T-helper 17 cell (primary cell): ENCODE measurements at places on chromosomes 5 and 9.
A peak's percentile ranks its signal among the peaks of the same experiment; 100 is the strongest.

- DNase-seq: no peak
Observed at GRCh38 chr5:145237843-145238242, 597.3 kb downstream of the PRELID2 start.

GRCh38 chr9:88747768-88748167 is 212.8 kb downstream of the NXNL2 start:
- DNase-seq: no peak

- no peak for DNase-seq
Observed at GRCh38 chr9:113570106-113570505, 106.6 kb downstream of the RGS3 start.

DNA sequence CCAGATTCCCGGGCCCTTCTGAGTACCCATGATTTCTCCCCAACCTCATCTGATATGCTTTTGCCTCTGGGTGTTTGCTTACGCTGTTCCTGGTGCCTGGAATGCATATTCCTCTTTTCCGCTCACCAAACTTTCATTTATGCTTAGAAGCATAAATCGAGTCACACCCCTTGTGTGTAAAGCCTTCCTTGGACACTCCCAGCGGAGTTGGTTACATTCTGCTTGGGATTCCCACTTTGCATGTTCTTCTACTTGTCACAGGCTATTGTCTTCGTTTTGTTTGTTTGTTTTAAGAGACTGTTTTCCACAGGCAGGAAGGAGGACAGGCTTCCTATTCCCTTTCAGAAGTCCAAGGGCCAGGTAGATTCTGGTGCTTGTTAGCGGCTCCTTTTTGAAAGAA is 76.5 kb downstream of the SEC61B start:
- no peak for DNase-seq

- no peak for DNase-seq
Observed at GRCh38 chr9:15357050-15357653, 50.1 kb upstream of the TTC39B start.

DNA sequence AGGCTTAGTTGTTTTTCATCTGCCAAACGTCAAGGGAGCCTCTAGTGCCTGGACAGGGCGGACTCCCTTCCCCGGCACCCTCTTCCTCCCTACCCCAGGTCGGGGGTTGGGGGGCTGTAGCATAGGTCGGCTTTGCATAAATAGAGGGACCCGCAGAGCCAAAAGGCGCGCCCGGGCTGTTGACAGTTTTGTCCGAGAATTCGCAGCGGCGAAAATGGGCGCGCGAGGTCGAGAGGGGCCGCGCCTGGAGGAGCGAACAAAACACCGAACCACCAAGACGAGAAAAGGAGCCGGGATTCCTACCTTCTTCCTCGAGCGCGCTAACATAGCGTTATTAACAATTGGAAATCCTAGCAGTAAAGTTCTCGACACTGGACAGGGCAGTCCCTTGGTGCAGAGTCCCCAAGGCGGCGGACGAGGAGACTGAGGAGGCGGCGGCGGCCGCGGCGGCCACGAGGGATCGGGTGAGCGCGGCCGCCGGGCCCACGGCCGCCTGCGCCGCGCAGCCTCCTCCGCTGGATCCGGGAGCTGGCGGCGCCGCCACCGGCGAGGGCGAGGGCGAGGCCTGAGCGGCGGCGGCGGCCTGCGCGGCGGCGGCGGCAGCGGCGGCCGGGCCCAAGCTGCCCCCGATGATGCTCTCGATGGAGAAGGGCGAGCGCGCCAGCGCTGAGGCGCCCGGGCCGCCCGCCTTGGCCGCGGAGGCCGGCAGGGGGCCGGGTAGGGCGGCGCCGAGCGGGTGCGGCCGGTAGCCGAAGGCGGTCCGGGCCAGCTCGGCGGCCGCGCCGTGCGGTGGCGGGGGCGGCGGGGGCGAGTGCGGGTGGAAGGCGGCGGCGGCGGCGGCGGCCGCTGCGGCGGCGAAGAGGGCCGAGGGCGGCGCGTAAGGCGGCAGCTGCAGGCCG is 1.7 kb downstream of the FOXD1 start:
- DNase-seq: no peak

GRCh38 chr5:125054146-125054545 is 307.7 kb upstream of the ZNF608 start:
- no peak for DNase-seq

GRCh38 chr5:131256507-131256823 is 7.4 kb upstream of the CDC42SE2 start:
- no peak for DNase-seq

- no peak for DNase-seq
Observed at GRCh38 chr9:70499621-70500020, 85.2 kb upstream of the KLF9 start.

DNA sequence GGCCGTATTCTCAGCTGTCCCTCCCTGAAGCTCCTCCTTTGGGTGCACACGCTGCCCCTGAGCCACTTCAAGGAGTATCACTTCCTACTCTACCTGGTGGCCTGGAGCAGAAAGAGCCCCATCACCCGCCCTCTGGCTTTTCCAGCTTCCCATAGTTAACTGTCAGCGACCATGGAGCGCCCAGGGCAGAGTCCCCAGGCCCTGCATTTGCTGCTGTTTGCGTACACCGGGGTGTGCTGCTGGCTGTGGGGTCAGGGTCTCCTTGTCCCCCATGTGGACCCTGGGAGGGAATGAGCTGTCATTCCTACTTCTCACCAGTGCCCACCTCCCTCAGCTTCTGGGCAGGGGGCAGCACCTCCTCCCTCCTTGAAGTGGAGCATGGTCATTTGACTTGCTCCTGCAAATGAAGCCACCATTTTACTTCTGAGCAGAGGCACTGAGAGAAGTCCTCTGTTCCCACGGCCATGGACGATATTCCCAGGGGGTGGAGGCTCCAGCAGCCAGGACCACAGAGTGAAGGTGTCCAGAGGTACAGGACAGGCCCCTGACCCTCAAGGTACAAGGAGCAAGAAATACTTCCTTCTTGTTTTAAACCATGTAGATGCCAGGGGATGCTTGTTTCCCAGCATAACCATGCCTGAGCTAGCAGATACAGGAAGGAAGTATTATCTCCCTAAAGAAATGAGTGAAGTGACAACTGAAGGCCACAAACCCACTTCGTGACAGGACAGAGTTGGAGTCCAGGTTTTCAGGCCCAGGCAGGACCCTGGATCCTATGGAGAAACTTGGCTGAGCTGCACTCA is 40.6 kb upstream of the COL5A1 start:
- no peak for DNase-seq

DNA sequence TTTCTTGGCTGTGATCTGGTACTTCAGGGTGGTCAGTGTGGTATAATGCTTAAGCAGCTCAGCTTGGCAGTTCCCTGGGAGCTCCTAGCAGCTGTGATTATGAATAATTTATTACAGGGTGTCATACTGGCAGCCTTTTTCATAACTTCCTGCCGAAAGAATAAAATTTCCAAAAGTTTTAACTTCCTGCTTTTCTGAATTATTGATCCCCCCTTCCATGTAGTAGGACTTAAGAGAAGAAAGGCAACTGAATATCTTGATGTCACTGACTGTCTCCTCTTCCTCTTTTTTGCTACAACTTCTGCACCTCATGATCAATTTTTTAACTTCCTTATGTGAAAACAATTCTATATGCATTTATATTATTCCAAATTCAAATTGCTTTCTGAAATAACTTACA is 74.3 kb upstream of the SPEF2 start:
- DNase-seq: no peak

DNA sequence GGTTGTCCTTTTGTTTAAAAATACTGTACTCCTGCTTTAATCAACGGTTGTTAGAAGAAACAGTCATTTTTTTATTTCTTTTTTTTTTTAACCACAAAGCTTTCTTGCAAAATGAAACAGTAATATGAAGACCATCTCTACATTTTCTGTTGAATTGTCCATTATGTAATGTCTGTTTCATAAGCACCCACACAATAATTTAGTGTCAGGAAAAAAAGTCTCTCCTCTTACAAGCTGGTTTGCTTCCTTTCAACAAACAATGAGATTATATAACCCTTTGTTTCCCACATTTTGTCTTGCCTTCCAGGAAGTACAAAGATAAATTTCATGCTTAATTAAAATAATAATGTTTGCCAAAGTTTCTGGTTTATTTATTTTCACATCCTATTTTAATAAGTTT is 16.7 kb downstream of the CTNNAL1 start:
- DNase-seq: no peak

GRCh38 chr9:13070612-13071595 is 208.6 kb downstream of the MPDZ start:
- DNase-seq: no peak

DNA sequence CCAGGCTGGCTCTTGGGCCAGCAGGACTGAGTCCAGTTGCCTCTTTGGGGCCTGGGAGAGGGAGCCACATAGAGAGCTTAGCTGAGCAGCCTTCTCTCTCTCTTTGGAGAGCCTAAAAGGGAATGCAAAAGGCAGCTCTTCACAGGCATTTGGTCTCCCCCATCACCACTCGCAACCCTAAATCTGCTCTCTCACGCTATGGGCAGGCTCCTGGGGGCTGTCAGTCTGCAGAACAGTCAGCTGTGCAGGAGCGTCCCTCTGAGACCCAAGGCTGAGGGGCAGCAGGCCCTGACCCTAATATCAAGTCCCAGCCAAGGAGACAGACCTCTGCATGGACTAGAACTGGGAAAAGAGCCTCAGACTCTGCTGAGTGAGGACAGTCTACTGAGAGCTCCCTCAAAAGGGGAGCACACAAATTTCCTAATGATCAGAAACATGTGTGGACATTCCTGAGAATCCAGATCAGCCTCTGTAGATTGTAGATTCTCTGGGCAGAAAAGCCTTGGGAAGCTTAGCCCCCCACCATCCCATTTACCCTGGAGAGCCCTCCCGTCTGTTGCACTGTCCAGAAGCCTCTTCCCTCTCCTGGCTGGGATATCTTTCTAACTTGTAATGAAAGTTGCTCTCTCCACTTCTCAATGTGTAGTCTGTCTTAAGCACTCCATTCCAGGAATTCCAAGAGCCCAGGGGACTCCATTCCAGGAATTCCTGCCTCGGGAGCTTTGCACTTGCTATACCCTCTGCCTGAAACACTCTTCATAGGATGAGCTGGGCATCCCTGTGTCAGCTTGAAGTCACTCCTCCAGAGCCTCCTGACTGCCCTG is 79.4 kb downstream of the FAM114A2 start:
- no peak for DNase-seq

GRCh38 chr5:45038366-45038987 is 229.7 kb downstream of the MRPS30 start:
- DNase-seq: no peak

- DNase-seq: no peak
Observed at GRCh38 chr5:140340605-140341121, 5.7 kb downstream of the HBEGF start.

DNA sequence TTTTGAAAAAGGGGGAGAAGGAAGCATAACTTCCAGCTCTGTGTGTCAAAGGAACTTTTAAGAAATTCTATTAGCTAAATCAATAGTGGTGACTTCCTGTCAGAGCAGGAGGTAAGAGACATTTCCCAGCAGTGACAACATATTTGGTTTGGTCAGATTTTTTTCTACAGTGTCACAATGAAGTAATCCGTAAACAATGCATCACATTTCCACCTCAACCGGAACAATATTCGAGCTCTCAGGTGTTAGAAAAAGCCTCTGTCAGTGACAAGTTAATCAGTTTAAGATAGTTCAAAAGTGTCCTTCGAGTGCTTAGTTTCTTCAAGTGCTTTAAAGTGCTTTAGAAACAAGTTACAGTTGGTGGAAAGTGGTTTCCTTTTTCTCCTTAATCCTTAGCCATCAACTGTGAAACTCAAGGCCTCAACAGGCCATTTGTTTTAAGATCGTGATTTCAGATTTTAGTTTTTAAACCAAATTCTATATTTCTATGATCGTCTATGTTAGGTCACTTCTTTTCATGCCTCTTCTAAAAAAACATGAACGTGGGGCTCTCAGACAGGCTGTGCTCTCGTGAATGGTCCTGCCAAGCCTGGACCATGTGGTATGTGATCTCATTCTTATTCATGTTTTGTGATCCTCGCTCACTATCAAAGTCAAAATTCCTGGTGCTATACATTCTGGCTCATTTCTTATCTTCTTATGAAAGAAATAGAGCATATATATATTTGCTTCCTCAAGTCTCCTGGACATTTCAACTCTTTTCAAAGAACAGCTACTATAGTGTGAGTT is 181.9 kb upstream of the HMHB1 start:
- no peak for DNase-seq

GRCh38 chr9:16245756-16246440 is 624.6 kb downstream of the BNC2 start:
- no peak for DNase-seq

- DNase-seq: peak; percentile 53
Observed at GRCh38 chr5:98772415-98773213, 849 bp upstream of the RGMB start.

GRCh38 chr9:87059772-87060171 is 112.5 kb upstream of the GAS1 start:
- DNase-seq: no peak

DNA sequence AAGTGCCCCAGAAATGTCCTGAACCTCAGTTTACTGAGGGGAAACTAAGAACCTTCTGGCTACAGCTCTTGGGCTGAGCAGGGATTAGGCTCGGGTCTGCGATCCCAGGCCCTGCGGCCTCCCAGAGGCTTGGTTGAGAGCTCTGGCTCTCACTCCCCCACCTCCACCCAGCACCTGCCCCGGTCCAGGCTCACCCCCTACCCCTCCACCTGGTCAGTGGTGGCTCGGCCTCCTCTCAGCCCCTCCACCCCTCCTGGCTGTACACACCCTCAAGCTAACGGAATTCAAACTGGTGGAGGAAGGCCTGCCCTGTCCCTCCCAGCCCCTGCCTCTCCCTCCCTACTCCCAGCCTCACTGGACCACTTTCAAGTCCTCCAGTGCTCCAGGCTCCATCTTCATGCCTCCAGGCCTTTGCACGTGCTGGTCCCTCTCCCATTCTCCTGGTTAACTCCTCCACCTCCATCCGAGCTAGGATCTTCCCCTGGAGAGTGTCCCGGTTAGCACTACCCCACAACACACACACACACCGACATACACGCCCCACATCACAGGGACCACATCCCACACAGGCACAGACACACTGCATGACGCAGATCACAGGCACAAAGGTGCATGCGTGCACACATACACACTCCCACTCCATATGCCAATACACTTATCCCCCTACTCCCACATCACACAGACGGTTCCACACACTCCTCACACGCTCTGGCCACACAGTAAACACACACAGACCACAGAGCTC is 130.9 kb downstream of the C9orf50 start:
- peak; percentile 37 for DNase-seq

DNA sequence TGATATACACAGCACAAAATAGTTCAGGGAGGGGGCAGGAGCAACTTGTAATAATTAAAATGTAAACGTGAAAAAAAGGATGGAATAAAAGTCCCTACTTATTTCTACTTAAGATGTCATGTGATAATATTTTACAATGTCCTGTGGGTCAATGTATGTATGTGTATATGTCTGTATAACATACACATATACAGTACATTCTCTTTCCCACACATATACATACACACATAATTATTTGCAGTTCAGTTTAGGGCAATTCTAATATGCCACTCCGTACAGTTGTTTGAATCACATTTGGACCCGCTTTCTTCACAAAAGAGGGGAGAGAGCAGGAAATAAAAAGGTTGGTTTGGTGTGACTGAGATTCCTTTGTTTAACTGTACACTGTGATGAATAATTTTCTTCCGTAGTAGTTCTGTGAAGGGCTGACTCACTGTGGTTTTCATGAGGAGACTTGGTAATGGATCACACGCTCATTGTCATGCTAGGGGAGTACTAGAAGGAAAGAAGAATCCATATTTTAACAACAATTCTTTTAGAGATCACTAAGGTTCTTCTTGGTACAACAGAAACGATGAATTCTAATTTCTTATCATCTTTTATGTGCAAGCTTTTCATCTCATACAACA is 26.2 kb upstream of the ACOT12 start:
- no peak for DNase-seq

- no peak for DNase-seq
Observed at GRCh38 chr9:118510711-118511110, 806.5 kb downstream of the TLR4 start.
